Uterus (tissue), 4 donors: ENCODE measurements at places on chromosomes 2 and 18. TPM values are rescaled to one million over a fixed set of nuclear protein-coding genes. Genes with fewer than 3 reads are reported as not detected.

GRCh38 chr2:241321033-241321432, 5.3 kb downstream of the SEPTIN2 start:
- no peaks in the 10 kb centered on the region for H3K4me1 ChIP-seq
- H3K4me3 ChIP-seq = no peak overlapping the region
- H3K27ac ChIP-seq = no peak overlapping the region
- no peak for DNase-seq
- H3K27me3 ChIP-seq = no peaks in the 10 kb centered on the region
- no peaks in the 10 kb centered on the region for H3K36me3 ChIP-seq

DNA sequence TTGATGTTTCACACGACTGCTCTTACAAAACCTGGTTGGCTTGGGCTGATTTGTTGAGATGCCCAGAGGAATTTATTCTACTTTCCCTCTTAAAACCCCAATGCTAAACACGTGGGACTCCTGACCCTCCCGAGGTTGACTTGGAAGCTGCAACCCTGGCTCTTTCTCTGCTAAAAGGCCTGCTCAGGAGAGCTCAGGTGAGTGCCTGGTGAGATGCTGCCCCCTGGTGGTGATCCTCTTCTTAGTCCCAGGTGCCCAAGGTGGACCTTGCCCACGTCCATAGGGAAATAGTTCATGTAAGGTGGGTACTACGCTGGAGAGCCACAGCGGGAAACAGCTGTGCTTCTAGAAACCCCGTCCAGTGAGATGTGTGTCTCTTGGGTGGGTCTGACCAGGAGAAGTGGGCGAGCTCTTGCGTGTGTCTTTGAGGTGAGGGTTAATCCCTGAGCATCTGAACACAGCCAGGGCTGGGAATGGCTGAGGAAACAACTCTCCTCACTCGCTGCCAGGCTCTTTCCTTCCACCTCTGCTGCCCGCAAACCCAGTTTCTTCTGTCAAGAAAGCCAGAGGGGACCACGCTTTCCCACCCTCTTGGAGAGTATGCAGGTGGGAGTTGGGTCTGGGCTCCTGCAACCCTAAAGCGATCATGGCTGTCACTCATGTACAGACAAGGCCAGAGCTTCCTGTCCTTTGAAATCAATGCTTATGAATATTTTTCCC, 25.5 kb upstream of the PXDN start:
- H3K4me1 ChIP-seq = no peaks in the 10 kb centered on the region
- peak; percentile 65 for DNase-seq
- H3K27me3 ChIP-seq = no peaks in the 10 kb centered on the region
- H3K4me3 ChIP-seq = no peak overlapping the region

- no peak for DNase-seq
- H3K4me3 ChIP-seq = no peak overlapping the region
- no peaks in the 10 kb centered on the region for H3K27me3 ChIP-seq
- H3K4me1 ChIP-seq = no peaks in the 10 kb centered on the region
- H3K27ac ChIP-seq = no peak overlapping the region
These were observed 32.1 kb downstream of the MBD2 start for GRCh38 chr18:54192415-54192814.

- H3K27ac ChIP-seq = no peak overlapping the region
- no peak for DNase-seq
- no peak overlapping the region for H3K4me3 ChIP-seq
- no peaks in the 10 kb centered on the region for H3K4me1 ChIP-seq
- no peaks in the 10 kb centered on the region for H3K36me3 ChIP-seq
- H3K27me3 ChIP-seq = no peaks in the 10 kb centered on the region
These were observed 84.7 kb downstream of the EHD3 start for GRCh38 chr2:31318361-31319336.

GRCh38 chr2:233042549-233042948, 10.1 kb downstream of the NEU2 start:
- no peaks in the 10 kb centered on the region for H3K4me1 ChIP-seq
- H3K36me3 ChIP-seq = no peaks in the 10 kb centered on the region
- no peak for DNase-seq
- no peak overlapping the region for H3K27ac ChIP-seq
- H3K27me3 ChIP-seq = no peaks in the 10 kb centered on the region

DNA sequence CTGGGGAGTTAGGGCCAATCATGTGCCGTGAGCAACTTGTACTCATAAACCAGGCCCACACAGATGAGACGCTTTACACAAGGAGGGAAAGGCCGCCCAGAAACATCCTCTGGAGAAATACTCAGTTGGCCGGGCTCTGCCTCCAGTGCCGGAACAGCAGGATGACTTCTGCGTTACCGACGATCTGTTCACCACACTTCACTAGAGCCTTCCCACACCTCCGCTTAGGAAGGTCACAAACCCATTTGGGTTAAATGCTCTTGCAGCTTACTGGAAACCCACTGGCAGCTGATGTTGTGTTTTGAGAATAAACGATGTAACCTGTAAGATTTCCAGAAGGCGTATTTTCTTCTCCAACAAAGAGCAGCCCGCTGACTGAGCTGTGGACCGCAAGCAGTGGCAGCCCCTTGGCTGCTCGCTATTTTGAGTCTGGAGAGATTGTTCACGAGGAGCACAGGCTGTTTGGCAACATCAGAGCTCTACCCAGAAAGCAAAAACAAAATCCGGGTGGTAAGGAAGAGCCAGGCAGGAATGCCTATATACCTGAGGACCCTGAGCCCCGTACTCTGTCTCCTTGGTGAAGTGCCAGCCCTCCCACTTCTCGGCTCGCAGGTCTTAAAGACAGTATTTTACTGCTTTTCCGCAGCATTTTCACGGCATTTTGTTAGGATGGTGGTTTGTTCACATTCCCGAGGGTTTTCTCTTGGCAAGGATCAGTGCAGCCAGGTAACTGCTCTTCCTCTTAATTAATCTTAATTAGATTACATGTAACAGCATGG, 44.0 kb downstream of the COLEC12 start:
- peak; percentile 77 for DNase-seq
- H3K27ac ChIP-seq = peak overlapping the region; percentile 78
- H3K4me3 ChIP-seq = no peak overlapping the region

- no peak overlapping the region for H3K4me3 ChIP-seq
- H3K27me3 ChIP-seq = no peaks in the 10 kb centered on the region
- H3K36me3 ChIP-seq = no peaks in the 10 kb centered on the region
- H3K4me1 ChIP-seq = no peaks in the 10 kb centered on the region
- no peak for DNase-seq
These were observed 379.8 kb upstream of the FANCL start for GRCh38 chr2:58620896-58621295.

DNA sequence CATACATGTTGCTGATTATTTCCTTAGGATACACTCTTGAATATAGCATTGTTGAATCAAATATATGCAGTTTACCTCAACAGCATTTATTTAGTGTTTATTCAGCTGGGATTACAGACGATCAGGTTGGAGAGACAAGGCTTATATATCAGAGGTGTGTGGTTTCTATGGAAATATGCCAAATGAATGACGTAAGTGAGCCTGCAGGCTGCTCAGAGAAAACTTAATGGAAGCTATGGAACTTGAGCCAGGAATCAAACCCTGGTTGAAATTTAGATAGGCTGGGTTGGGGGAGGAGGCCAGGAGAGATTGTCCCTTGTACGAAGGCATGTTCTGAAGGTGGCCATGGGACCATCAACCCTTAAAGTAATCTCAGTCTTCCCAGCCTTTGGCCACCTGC, 79.5 kb downstream of the INPP4A start:
- H3K4me1 ChIP-seq = no peaks in the 10 kb centered on the region
- no peak overlapping the region for H3K4me3 ChIP-seq
- H3K36me3 ChIP-seq = no peaks in the 10 kb centered on the region
- DNase-seq = no peak
- no peaks in the 10 kb centered on the region for H3K27me3 ChIP-seq
- no peak overlapping the region for H3K27ac ChIP-seq

- no peaks in the 10 kb centered on the region for H3K4me1 ChIP-seq
- H3K36me3 ChIP-seq = no peaks in the 10 kb centered on the region
- no peaks in the 10 kb centered on the region for H3K27me3 ChIP-seq
- H3K27ac ChIP-seq = peak overlapping the region; percentile 25
- DNase-seq = no peak
These were observed 118.8 kb upstream of the PDE1A start for GRCh38 chr2:182545420-182546167.

DNA sequence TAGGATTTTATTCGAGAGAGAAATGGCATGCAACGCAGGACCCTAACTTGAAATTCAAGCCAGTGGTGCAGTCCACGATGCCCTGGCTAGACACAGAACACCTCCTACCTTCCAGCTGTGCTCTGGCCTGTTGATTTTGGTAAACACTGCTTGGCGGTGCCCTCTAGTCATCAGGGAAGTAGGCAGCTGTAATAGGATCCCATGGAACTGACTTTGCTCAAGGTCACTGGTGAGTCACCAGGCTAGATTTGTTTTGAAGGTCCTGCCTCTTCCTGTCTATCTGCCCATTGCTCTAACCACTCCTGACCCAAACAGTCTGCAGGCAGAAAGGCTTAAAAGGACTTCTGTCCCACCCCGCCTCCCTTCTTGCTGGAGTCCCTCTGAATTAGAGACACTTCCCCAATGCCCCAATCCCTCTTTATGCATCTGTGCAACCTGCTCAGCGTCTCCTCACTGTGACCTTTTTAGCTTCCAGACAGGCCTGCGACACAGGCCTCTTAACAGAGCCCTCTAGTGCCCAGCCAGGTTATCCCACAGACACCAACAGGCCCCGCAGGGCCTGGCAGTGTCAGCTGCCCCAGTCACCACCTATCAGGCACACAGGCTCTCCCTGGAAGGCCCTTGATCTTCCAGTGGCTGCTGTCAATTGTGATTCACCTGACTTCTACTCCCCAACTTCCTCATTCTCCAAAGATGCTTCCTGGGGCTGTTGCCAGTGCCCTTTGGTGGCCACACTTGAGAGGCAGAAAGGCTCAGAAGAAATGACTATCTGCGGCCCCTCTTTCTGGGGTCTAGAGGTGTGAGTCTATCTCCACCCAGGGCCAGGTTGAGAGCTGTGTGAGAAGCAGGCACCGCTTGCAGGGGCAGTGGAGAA, 5.2 kb downstream of the TMEM127 start:
- no peaks in the 10 kb centered on the region for H3K27me3 ChIP-seq
- H3K4me3 ChIP-seq = no peak overlapping the region
- H3K36me3 ChIP-seq = no peaks in the 10 kb centered on the region
- DNase-seq = peak; percentile 62

DNA sequence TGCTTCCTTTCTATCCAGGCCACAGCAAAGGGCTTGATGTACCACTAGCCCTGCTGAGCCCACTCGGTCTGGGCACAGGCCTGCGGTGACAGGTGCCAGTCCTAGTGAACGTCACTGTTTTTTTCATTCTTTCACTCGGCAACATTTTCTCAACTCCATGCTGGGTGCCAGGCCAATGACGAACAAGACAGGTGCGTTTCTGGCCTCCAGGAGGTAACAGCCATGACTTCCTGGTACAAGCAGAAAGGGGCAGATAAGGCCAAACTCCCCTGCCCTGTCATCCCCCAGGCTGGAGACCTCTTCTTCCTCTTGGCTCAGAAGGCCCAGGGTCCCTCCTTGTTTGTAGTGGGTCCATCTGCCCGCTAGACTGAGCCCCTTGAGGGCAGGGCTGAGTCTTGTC, 55.7 kb upstream of the OTOF start:
- no peaks in the 10 kb centered on the region for H3K36me3 ChIP-seq
- no peaks in the 10 kb centered on the region for H3K4me1 ChIP-seq
- no peak overlapping the region for H3K4me3 ChIP-seq
- no peaks in the 10 kb centered on the region for H3K27me3 ChIP-seq
- no peak overlapping the region for H3K27ac ChIP-seq

GRCh38 chr2:190320696-190321095, 1.1 kb upstream of the HIBCH start:
- no peaks in the 10 kb centered on the region for H3K36me3 ChIP-seq
- H3K27ac ChIP-seq = peak overlapping the region; percentile 91
- H3K4me3 ChIP-seq = no peak overlapping the region
- H3K4me1 ChIP-seq = no peaks in the 10 kb centered on the region
- no peaks in the 10 kb centered on the region for H3K27me3 ChIP-seq
- no peak for DNase-seq

RFTN2 gene
- 26.7 TPM for total RNA-seq

MPP4 gene
- total RNA-seq = not detected

POU3F3 gene
- not detected for total RNA-seq

KDSR gene
- total RNA-seq = 34.4 TPM

PXDN gene
- 88.7 TPM for total RNA-seq

RAX gene
- total RNA-seq = not detected

DPP4 gene
- total RNA-seq = 4.8 TPM

YPEL5 gene
- 79.1 TPM for total RNA-seq

ZNF142 gene
- 12.2 TPM for total RNA-seq
